ENCODE measurements at places on chromosomes 4 and X. TPM values are rescaled to one million over a fixed set of nuclear protein-coding genes. Genes with fewer than 3 reads are reported as not detected.

- no peaks in the 10 kb centered on the region for H3K27me3 ChIP-seq
- no peak for DNase-seq
- H3K4me3 ChIP-seq = no peak overlapping the region
- H3K27ac ChIP-seq = no peak overlapping the region
- H3K4me1 ChIP-seq = no peaks in the 10 kb centered on the region
These were observed 65.3 kb downstream of the CASP3 start for GRCh38 chr4:184583738-184584502.

DNA sequence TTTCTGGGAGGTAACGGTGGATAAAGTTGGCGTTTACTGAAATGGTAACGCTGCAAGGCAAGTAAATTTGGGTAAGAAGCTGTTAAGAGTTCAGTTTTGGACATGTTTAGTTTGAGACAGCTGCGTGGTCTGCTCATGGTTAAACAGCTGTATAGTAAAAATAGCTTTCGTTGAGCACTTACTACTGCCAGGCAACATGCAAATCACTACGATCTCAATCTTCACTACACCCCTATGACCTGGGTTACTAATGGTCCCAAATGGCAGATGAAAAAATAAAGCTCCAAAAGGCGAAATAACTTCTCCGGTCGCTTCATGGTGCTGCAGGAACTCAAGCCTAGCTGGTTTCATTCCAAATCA, 22.2 kb downstream of the FABP2 start:
- peaks cover 26% of the 10 kb centered on the region for H3K36me3 ChIP-seq
- H3K27me3 ChIP-seq = no peaks in the 10 kb centered on the region
- peaks cover 47% of the 10 kb centered on the region for H3K4me1 ChIP-seq
- H3K27ac ChIP-seq = peak overlapping the region; percentile 95

- no peak overlapping the region for H3K27ac ChIP-seq
- no peak overlapping the region for H3K4me3 ChIP-seq
- H3K4me1 ChIP-seq = no peaks in the 10 kb centered on the region
- no peaks in the 10 kb centered on the region for H3K36me3 ChIP-seq
- no peaks in the 10 kb centered on the region for H3K27me3 ChIP-seq
- no peak for DNase-seq
These were observed 375.2 kb downstream of the MAGEE1 start for GRCh38 chrX:76802708-76803107.

GRCh38 chr4:154364066-154364845, 127.3 kb downstream of the DCHS2 start:
- H3K4me1 ChIP-seq = peaks cover 11% of the 10 kb centered on the region
- H3K27me3 ChIP-seq = no peaks in the 10 kb centered on the region
- DNase-seq = peak; percentile 20
- H3K36me3 ChIP-seq = no peaks in the 10 kb centered on the region

DNA sequence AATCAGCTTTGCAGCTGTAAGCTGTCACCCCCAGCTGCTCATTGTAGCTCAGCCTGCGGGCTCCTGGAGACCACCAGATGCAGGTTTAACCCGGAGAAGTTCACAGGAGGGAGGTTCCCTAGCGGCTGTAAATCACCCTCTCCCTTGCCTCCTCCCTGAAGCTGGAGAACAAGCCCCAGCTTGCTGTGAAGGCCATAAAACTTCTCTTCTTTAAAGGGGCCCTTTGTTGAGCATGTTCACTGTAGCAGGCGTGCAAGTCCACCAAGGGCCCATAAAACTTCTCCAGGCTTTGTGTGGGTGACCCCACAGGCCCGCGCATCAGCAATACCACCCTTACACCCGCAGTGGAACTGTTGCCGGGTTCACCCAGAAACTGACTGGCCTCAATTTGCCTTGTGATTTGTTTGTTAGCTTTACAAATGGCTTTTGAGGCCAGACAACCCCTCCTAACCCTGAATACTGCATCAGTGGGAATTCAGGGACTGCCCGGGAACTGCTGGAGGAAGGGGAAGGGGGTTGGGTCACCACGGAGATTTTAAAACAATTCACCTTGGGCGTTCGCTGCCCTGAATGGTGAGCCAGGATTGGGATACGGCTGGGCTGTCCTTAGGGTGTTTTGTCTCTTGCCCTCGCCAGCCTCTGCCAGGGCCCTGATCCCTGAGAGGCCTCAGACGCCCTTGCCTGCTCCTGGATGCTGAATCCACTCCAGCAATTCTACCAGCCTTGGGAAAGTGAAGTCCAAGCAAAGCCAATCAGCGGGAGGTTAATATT, 49.5 kb upstream of the ATP6AP2 start:
- no peak overlapping the region for H3K27ac ChIP-seq
- DNase-seq = no peak
- H3K4me3 ChIP-seq = no peak overlapping the region
- H3K36me3 ChIP-seq = no peaks in the 10 kb centered on the region
- H3K27me3 ChIP-seq = no peaks in the 10 kb centered on the region
- no peaks in the 10 kb centered on the region for H3K4me1 ChIP-seq

Gene IL2RG
- polyA plus RNA-seq = 6.7 TPM

GRCh38 chrX:105636667-105637066, 185.7 kb upstream of the NRK start:
- H3K27ac ChIP-seq = no peak overlapping the region
- no peaks in the 10 kb centered on the region for H3K4me1 ChIP-seq
- H3K36me3 ChIP-seq = no peaks in the 10 kb centered on the region
- no peak overlapping the region for H3K4me3 ChIP-seq
- DNase-seq = no peak

- no peaks in the 10 kb centered on the region for H3K36me3 ChIP-seq
- DNase-seq = no peak
- peaks cover 4% of the 10 kb centered on the region for H3K27me3 ChIP-seq
- H3K4me1 ChIP-seq = no peaks in the 10 kb centered on the region
- H3K4me3 ChIP-seq = no peak overlapping the region
These were observed 24.5 kb upstream of the TSR2 start for GRCh38 chrX:54415534-54416350.

DNA sequence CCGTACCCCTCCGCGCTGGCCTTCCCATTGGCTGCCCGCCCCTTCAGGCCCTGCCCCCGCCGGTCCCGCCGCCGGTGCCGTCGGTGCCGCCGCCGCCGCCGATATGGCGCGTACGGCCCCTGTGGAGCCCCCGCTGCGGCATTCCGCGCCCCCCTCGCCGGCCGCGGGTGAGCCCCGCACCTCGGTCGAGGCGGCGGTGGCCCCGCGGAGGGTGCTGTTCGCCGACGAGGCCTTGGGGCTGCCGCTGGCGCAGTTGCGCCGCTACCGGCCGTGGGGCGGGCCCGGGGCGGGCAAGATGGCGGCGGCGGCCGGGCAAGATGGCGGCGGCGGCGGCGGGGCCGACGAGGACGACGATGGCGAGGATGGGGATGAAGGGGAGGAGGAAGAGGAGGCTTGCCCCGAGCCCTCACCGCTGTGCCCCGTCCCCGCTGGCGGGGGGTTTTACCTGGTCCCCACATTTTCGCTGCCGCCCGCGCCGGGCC, at the start of gene PPP1R3F:
PPP1R3F (plus strand) TSS at position 27 of the 482 bp plus-strand sequence; CDS start at position 104, 77 bp downstream.
- H3K27ac ChIP-seq = peak within 1 kb of the TSS; percentile 91
- H3K27me3 ChIP-seq = no peaks in the 10 kb centered on the region
- H3K36me3 ChIP-seq = no peaks in the 10 kb centered on the region
- peaks cover 38% of the 10 kb centered on the region for H3K4me1 ChIP-seq

- H3K4me1 ChIP-seq = peaks cover 49% of the 10 kb centered on the region
- no peaks in the 10 kb centered on the region for H3K27me3 ChIP-seq
- H3K4me3 ChIP-seq = no peak overlapping the region
These were observed 23.3 kb downstream of the MECP2 start for GRCh38 chrX:154074199-154074598.
